ENCODE measurements at places on chromosomes 7 and 10. TPM values are rescaled to one million over a fixed set of nuclear protein-coding genes. Genes with fewer than 3 reads are reported as not detected.

DNA sequence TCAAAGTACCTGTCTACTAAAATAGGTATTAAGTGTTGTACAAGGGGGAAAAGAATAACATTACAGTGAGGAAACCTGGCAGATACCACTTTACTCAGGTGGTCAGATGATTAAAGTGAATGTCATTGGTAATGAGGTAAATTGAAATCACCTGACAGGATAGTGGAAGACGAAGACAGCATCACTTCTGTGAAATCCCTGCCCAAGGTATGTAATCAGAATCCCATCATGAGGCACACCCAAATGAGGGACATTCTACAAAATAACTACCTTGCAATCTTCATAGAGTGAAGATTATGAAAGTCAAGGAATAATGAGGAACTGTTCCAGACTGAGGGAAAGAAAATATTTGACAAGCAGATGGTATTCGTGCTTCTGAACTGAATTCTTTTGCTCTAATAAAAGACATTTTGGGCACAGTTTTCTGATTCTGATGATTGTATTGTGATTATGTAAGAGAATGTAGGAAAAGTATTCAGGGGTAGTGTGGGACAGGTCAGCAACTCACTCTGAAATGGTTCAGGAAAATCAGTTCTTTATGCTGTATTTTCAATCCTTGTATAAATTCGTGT is 33.3 kb upstream of the ARMS2 start:
- no peak for DNase-seq

- no peak for DNase-seq
Observed at GRCh38 chr10:124742413-124743190, 1.6 kb downstream of the FAM53B start.

GRCh38 chr7:138257459-138258196 is 181.4 kb downstream of the AKR1D1 start:
- no peak for DNase-seq

- no peak for DNase-seq
Observed at GRCh38 chr7:41708581-41709358, 5.9 kb upstream of the INHBA start.

GRCh38 chr7:110253093-110253492 is 837.8 kb upstream of the LRRN3 start:
- no peak for DNase-seq

GRCh38 chr7:24297362-24297761 is 13.4 kb downstream of the NPY start:
- no peak for DNase-seq

ITPRID1 gene
- 0.38 TPM for total RNA-seq

OIT3 gene
- total RNA-seq: 0.80 TPM

All from dorsolateral prefrontal cortex (tissue), 122 donors.